ENCODE measurements at places on chromosomes 2 and 18. TPM values are rescaled to one million over a fixed set of nuclear protein-coding genes. Genes with fewer than 3 reads are reported as not detected.

GRCh38 chr2:14967729-14968128 is 335.2 kb downstream of the LRATD1 start:
- H3K36me3 ChIP-seq: no peaks in the 10 kb centered on the region
- no peaks in the 10 kb centered on the region for H3K4me1 ChIP-seq
- no peak overlapping the region for H3K4me3 ChIP-seq
- no peaks in the 10 kb centered on the region for H3K27me3 ChIP-seq
- H3K27ac ChIP-seq: no peak overlapping the region

DNA sequence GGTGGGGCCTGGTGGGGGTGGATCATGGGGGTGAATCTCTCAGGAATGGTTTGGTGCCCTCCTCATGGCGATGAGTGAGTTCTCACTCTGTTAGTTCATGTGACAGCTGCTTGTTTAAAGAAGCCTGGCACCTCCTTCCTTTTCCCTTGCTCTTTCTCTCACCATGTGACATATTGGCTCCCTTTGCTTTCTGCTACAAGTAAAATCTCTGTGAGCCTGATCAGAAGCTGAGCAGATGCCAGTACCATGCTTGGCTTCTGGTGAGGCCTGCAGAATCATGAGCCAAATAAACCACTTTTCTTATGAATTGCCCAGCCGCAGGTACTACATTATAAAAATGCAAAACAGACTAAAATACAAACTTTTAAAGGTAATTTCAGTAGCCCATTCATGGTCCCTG is 73.4 kb upstream of the TEX51 start:
- no peak overlapping the region for H3K27ac ChIP-seq
- no peak for DNase-seq
- H3K27me3 ChIP-seq: no peaks in the 10 kb centered on the region
- H3K4me3 ChIP-seq: no peak overlapping the region
- H3K4me1 ChIP-seq: no peaks in the 10 kb centered on the region

GRCh38 chr2:160073284-160073888 is 11.0 kb upstream of the PLA2R1 start:
- H3K36me3 ChIP-seq: no peaks in the 10 kb centered on the region
- peaks cover 26% of the 10 kb centered on the region for H3K4me1 ChIP-seq
- no peak for DNase-seq
- H3K27me3 ChIP-seq: no peaks in the 10 kb centered on the region

DNA sequence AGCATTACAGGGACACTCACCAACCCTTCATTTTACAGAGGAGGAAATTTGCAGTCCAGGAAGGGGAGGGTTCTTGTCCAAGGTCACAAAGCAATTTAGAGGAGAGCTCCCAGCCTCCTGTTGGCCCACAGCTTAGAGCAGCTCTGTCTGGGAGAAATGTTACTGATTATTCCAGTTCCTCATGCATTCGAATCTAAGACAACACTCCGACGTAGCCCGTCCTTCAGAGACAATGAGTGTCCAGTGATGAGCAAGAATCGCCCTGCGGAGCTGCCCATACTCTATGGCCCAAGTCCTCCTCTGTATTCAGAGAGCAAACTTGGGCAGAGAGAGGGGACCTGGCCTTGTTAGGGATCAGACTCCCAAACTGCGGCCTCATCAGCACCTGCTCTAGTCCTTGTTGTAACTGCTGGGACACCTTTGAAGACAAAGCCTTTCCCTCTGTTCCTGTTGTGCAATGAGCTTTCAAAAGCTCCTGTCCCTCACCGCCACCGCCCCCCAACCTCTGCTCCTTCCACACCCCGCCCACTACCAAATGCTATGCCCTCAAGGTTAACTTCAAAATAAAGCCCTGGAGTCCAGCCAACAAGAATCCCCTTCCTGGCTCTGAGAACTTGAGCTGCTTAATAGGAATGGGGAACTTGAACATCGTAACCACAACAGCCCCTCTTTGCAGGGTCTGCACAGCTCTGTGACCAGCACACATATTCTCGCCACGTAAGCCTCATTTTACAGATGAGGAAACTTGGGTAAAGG is 234.8 kb upstream of the SMAD2 start:
- no peaks in the 10 kb centered on the region for H3K36me3 ChIP-seq
- peaks cover 4% of the 10 kb centered on the region for H3K4me1 ChIP-seq
- no peak overlapping the region for H3K4me3 ChIP-seq
- H3K27me3 ChIP-seq: peaks cover 1% of the 10 kb centered on the region
- no peak overlapping the region for H3K27ac ChIP-seq
- DNase-seq: no peak

GRCh38 chr2:239151201-239152131 is 249.4 kb downstream of the HDAC4 start:
- H3K27ac ChIP-seq: no peak overlapping the region
- H3K4me1 ChIP-seq: no peaks in the 10 kb centered on the region
- DNase-seq: no peak
- no peak overlapping the region for H3K4me3 ChIP-seq
- H3K27me3 ChIP-seq: no peaks in the 10 kb centered on the region

- no peaks in the 10 kb centered on the region for H3K36me3 ChIP-seq
- no peak overlapping the region for H3K4me3 ChIP-seq
- no peak for DNase-seq
- no peaks in the 10 kb centered on the region for H3K27me3 ChIP-seq
- no peaks in the 10 kb centered on the region for H3K4me1 ChIP-seq
- no peak overlapping the region for H3K27ac ChIP-seq
Observed at GRCh38 chr2:38922902-38923301, 33.2 kb downstream of the ARHGEF33 start.

GRCh38 chr18:79496978-79497637 is 101.4 kb downstream of the NFATC1 start:
- DNase-seq: no peak
- peak overlapping the region; percentile 23 for H3K27ac ChIP-seq
- H3K36me3 ChIP-seq: peaks cover 5% of the 10 kb centered on the region
- peaks cover 16% of the 10 kb centered on the region for H3K4me1 ChIP-seq
- no peaks in the 10 kb centered on the region for H3K27me3 ChIP-seq
- H3K4me3 ChIP-seq: no peak overlapping the region

Gene LCT
- total RNA-seq: 0.07 TPM

Gene MLPH
- not detected for total RNA-seq

All from endothelial cell of umbilical vein (primary cell).